ENCODE measurements at places on chromosomes 5 and 9.

DNA sequence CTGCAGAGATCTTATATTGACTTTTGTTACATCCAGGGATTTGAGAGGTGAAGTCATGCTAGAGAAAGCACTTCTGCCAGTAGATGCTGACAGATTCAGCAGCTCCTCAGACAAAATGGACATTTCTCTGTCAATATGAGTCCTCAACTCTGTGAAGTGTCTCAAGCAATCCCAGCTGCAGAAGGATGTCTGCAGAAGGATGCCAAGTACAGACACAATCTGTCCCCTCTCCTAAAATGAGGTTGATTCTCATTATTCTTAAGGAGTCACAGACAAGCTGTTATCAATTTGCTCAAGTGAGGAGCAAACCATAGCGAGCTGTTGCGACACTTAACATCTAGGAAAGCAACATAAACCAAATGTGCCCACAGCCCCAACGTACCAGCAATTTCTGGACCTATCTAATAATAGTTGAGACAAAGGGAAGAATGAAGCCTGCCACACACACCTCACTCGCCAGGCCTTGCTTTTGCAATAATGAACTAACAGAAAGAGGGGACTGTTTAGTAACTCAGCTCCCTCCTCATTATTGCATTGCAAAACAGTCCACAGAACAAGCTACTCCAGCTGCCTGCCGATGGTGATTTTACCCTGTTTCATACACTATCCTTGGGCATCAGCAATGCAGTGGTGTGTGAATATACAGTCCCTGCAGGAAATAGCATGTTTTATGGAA is 364.2 kb upstream of the PDE4D start:
- DNase-seq: no peak

DNA sequence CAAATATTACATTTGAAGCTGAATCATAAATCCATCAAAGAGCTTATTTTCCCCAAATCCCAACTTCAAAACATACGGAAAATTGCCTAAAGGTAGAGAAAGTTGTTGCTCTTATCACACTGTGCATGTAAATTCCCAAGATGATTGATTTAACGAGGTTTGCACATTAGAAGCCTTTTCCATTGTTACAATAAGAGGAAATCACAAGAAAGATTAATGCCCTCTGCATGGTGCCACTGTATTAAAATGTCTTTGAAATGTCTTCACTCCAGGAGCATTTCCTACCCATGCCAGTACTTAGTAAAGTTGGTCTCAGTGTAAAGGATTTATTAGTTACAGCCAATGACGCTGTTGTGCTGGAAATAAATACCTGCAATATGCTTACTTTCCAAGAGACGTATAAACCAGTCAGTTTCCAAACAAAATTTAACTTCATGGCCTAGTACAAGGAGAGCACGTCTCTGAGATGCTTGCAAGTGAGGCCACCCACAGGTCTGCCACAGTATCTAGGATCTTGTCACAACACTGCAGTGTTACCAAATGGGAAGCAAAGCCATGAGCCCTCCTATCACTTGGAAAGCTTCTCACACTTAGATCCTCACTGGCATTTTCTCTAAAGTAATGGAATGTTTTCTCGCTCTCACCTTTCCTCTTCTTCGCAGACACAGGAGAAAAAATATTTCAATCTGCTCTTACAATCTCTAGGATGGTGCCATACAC is 112.4 kb downstream of the CETN3 start:
- no peak for DNase-seq

DNA sequence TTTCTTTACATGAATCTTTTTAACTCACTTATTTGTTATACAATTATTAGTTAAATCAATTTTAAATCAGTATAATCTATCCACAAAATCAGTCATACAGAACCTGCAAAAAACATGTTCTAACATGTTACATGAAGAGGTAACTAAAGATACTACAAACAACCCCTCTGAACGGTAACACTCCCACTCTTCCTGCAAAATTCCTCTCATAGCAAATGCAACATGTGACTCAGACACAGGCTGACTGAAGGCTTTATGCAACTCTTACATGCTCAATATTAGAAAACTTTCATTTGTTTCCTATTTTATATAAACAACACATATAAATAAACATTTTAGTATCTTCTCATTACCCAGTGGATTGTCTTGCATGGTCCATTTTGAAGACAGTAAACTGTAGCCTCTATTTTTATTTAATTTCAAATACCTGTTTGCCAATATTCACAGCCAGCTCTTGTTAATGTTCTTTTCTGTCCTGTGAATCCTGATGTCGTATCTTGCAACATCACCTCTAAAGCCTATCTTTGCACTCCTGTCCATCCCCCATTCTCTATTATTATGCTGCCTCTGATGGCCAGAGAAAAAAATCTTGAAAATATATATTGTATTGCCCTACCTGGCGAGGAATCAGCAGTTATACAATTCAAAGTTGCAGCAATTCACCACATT is 100.5 kb upstream of the CCDC152 start:
- no peak for DNase-seq

- no peak for DNase-seq
Observed at GRCh38 chr5:96244696-96245095, 188.4 kb downstream of the PCSK1 start.

DNA sequence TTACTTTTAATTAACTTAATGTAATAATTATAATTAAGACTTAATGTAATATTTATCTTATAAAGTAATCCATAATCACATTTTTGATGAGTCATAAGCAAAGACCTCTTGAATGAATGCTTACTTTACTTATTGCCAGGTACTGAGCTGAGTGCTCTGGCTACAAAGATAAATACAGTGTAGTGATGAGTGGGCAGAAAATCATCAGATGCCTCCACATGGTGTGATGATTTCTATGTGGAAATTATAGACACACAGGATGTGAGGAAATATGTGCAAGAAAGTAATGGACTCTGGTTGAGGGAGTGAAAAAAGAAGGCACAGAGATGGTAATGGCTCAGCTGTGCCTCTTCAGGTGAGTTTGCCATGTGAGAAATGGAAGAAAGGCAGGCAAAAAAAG is 422.6 kb upstream of the CD180 start:
- no peak for DNase-seq

DNA sequence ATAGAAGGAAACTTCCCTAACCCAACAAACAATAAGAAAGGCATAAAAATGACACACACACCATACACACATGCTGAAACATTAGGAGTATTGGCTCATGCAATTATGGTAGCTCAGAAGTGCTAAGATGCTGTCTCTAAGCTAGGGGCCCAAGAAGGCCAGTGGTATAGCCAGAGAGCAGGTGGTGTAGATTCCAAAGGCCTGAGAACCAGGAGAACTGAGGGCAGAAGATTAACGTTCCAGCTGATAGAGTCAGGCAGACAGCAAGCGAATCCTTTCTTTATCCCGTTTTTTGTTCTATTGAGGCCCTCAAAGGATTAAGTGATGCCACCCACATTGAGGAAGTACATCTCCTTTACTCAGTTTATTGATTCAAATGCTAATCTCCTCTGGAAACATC is 262.9 kb downstream of the EPB41L4A start:
- no peak for DNase-seq

DNA sequence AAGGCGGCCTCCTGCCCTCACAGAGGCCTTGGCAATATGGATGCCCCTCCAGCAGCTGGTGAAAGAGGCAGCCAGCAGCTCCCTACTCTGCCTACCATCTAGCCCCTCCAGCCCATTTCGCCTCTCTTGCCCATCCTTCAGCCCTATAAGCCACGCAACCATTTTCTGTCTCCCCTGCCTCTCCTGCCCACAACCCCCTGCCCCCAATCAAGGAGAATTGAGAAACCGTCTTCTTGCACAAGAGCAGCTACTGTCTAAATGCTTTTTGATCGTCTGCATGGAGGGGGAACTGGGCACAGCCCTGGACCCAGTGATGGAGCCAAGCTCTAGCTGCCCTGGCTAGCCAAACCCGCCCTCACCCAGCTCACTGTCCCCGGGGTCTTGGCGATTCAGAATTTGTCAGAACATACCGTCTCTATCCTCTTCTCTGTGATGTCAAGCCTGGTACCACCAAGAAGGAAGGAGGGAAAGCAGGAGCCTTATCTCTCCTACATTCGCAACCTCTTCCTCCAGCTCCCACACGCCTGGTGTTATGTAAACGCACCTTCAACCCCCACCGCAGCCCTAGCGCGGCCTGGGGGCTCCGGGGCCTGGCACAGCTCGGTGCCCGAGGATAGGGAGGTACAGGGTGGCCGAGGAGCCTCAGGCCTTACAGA is 1.2 kb downstream of the SPRY4 start:
- no peak for DNase-seq

- no peak for DNase-seq
Observed at GRCh38 chr9:101220341-101220740, 164.5 kb downstream of the BAAT start.

GRCh38 chr9:79073201-79073600 is 498.6 kb upstream of the TLE4 start:
- no peak for DNase-seq

DNA sequence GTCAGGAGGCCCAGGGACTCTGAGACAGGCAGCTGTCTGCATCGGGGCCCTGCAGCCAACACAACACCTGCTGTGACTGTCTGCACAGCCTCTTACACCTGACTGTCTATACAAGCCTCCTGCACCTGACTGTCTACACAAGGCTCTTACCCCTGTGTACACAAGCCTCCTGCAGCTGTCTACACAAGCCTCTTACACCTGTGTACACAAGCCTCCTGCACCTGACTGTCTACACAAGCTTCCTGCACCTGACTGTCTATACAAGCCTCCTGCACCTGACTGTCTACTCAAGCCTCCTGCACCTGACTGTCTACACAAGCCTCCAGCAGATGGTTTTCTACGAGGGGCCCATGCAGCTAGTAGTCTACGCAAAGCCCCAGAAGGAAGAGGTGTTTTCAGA is 18.6 kb downstream of the IRX2 start:
- DNase-seq: no peak

GRCh38 chr5:8905021-8905420 is 640.9 kb downstream of the SEMA5A start:
- no peak for DNase-seq

- DNase-seq: no peak
Observed at GRCh38 chr5:124683917-124684555, 62.4 kb downstream of the ZNF608 start.

DNA sequence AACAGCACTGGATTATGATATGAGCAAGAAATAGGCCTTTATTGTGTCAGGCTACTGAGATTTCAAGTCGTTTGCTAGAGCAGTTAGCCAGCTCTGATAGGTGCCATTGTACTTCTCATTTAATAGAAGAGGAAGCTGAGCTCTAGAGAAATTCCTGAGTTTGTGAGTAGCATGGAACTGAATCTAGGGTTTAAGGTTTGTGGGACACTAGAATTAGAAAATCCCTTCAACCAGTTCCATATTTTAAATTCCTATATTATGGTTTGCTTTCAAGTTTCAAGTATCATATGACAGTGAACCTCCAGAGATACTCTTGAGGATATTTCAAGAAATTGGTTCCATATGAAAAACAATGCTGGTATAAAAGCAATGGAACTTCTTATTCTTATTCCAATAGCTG is 87.6 kb downstream of the ANKRD55 start:
- DNase-seq: no peak

GRCh38 chr5:83036991-83037575 is 40.1 kb downstream of the TMEM167A start:
- no peak for DNase-seq

GRCh38 chr9:86670536-86670935 is 276.8 kb downstream of the GAS1 start:
- no peak for DNase-seq

GRCh38 chr5:57517250-57517649 is 34.6 kb upstream of the ACTBL2 start:
- no peak for DNase-seq

GRCh38 chr9:95605816-95606488 is 89.2 kb upstream of the PTCH1 start:
- DNase-seq: no peak

DNA sequence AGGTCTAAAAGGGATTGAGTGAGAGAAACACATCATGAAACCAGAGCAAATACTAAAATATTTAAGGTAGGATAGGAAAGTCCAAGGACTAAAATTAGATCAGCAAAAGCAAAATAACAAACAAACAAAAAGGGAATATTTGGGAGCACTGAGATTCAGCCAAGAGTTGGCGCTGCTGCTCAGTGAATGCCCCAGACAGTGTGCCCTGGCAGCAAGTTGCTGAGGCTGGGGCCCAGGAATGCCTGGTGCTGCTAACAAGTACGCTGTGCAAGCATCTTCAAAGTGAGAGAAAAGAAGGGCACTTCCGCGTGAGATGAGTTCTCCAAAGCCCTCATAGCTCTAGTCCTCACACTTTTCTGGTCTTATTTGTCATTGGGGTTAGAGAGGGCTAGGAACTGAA is 603.3 kb downstream of the EFNA5 start:
- no peak for DNase-seq

DNA sequence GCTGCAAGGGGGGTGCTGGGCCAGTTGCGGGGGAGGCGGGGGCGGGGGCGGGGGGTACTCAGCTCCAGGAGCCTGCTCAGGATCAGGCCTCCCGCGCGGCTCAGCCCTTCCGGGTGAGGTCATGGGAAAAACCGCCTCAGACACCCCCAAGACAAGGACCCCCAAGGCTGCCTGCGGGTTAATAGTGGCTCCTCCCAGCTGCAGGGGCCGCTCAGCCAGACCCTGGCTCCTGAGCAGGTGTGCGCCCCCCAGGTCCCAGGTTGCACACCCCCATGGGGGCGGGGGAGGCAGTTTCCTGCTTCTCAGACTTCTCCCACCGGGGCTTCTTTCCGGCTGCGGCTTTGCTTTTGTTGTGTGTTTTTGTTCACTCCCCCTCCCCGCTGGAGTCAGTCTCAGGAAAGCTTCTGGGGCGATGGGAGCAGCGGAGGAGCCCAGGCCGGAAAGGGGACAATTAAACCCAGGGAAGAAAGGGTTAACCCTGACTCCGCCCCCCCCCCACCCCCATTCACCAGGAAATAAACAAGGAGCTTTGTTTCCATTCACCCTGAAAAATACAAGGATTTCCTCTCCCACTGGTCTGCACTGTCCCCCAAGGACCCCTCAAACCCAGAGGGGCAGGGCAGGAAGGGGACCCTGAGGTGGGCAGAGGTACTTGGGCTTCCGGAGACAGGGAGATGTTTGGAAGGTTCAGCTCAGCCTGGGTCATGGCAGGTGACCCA is 42.3 kb upstream of the NOTCH1 start:
- no peak for DNase-seq

- no peak for DNase-seq
Observed at GRCh38 chr9:69831611-69832010, 11.0 kb downstream of the CFAP95 start.

GRCh38 chr5:60503771-60504170 is 196.2 kb downstream of the DEPDC1B start:
- no peak for DNase-seq

- no peak for DNase-seq
Observed at GRCh38 chr5:57445006-57445704, 37.5 kb downstream of the ACTBL2 start.

DNA sequence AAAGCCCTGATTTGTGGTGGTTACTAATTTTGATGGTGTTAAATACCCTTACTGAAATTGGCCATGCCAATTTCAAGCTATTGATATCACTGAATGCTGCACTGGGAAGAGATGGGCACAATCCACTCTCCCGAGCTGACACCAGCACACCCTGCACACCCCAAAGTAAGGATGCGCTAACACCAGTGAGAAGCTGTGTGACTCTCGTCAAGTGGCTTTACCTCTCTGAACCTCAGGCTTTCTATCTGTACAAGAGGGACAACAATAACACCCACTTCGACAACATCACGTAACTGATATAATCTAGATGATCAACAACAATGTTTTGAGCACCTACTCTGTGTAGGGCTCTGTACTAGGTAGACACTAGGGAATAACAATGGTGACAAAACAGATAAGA is 8.0 kb upstream of the AKNA start:
- DNase-seq: no peak

Data from activated T-helper 9 cell treated with anti-CD3 and anti-CD28 coated beads, Interleukin-2, amount 50 U/mL, for 16 hours (primary cell).